ENCODE measurements at places on chromosomes 13 and 19. TPM values are rescaled to one million over a fixed set of nuclear protein-coding genes. Genes with fewer than 3 reads are reported as not detected.

GRCh38 chr13:99900960-99901359 lies 70.6 kb downstream of the ZIC5 start:
- no peak for DNase-seq

DNA sequence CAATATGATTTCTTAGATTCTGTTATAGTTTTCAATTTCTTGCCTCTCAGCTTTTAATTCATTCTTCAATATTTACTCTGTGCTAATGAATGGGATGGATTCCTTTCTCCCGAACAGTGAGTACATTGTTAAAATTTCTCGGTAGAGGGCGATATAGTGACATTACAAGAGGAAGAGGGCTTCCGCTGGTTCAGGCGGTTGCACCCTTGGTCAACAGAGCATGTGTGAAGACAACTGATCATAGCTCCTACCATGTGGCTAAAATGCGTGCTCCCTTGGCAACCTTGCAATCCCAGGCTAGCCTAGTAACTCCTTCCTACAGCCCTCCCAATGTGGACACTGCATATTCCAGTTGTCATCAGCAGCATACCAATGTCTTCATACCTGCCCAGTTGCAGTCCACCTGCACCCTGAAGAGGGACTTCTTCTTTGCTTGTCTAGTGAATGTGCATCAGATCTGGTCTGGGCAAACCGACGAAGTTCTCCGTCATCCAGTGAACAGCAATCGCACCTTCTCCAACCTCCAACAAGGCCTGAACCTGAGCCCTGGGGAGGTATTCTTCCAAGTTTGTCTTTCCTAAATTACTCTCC lies 653.0 kb upstream of the GPC6 start:
- no peak for DNase-seq

FCER2 gene
- total RNA-seq, result not detected

ZNF575 gene
- 0.82 TPM for total RNA-seq

MZF1 gene
- total RNA-seq, result 11.0 TPM

All from frontal cortex (tissue), 4 donors.